PC-3 (cell line): ENCODE measurements at places on chromosomes 1 and 21. TPM values are rescaled to one million over a fixed set of nuclear protein-coding genes. Genes with fewer than 3 reads are reported as not detected.

ASAP3 gene
- 12.8 and 17.0 TPM in 2 replicates for total RNA-seq

GRCh38 chr1:212207822-212208520 lies 77.2 kb upstream of the PPP2R5A start:
- no peak for DNase-seq

DNA sequence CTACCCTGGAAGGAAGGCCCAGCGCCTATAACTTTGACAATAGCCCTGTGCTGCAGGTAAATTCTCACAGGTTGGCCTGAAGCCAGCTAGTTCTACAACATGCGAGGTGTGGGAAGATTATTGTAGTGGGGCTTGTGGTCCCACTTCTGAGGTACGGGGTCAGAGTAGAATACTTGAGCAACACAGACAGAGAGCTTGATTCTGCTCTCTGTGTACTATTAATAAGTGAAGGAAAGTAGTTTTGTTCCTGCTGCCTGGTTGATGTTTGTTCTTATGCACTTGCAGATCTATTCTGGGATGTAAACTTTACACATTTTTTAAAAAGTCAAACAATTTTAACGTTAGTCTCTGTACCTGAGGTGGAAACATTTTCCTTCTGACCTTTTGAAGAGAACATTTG lies 80.4 kb downstream of the LAMC1 start:
- no peak for DNase-seq

DNA sequence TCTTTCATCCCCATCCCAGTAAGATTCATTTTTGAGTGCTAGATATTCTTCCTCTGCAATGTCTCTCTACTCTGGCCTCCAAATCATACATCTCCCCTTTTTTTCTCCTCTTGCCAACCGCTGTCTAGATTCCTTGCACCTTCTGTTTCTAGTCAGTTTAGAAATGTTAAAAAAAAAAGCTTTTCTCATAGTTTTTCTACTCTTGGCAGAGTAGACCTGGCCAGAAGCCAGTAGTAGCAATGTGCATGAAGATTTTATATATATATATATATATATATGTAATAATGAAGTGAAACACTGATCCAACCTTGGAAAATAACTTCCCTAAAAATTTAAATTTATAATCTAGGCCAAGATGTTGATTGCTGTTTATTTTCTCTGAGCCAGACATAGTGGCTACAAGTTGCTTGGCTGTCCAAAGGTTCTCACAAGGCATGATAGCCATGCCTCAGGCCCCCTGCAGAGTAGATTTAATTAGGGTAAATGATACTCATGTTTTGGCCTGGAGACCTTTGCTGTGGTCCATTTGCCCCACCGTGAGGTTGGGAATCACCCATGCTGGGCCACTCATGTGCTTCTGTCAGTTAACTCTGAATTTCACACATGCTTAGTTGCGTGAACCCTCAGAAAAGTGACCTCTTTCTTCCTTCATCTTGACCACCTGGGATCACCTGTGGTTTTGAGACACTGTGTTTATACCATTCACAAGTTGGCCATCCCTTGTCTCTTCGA lies 103.4 kb upstream of the KCNE2 start:
- no peak for DNase-seq

DNA sequence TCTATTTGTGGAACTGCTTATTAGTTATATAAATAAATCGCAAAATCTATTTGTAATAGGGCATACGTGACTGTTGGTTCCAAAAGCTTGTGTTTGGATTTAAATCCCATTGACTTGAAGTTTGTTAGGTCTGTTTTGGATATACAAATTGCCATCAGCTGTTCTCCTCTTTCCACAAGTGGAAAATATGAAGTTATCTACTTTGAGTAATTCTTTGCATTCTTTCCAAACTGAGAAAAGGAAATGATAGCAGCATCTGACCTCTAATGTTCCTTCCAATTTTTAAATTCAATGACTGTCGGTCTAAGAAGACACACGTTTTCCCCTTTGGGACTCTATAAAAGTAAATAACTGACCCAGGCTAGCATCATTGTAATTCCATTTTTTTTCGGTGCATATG lies 165.7 kb upstream of the SGIP1 start:
- no peak for DNase-seq

- DNase-seq = peak; percentile 58
Measured at GRCh38 chr1:24235921-24236788, 49.1 kb upstream of the IFNLR1 start.
